ENCODE measurements at places on chromosomes 1 and 21. TPM values are rescaled to one million over a fixed set of nuclear protein-coding genes. Genes with fewer than 3 reads are reported as not detected.

NFIA gene
- 16.8 TPM for total RNA-seq

TNFRSF25 gene
- total RNA-seq = 34.3 TPM

LCE1C gene
- 3.5 TPM for total RNA-seq

GJA4 gene
- total RNA-seq = 0.17 TPM

SPRR1A gene
- 7.7 TPM for total RNA-seq

OR2L8 gene
- total RNA-seq = not detected

GCSAML gene
- not detected for total RNA-seq

RGS16 gene
- 0.07 TPM for total RNA-seq

SLAMF1 gene
- total RNA-seq = not detected

C1orf115 gene
- total RNA-seq = 1.4 TPM

DNA sequence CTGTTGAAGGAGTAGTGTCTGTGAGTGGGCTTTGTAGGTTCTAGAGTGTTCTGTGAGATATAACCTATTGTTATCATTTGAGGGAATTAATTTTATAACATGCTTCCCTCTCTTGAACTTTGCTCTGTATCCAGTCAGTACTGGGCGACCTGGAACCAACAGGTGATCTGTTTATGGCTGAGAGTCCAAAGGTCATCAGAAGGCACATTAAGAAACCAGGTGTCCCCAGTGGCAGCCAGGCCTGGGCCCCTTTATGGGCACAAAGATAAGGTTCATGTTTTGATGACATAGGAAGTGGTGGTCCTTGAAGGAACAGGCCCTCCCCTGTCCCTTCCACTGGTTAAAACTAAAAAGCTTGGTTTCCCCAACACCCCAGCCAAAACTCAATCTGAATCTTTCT is 61.1 kb downstream of the FHAD1 start:
- DNase-seq = no peak

GRCh38 chr1:165516469-165516868 is 27.3 kb upstream of the LRRC52 start:
- DNase-seq = no peak

- DNase-seq = no peak
Measured at GRCh38 chr1:60889709-60890108, 192.7 kb upstream of the NFIA start.

GRCh38 chr1:172582889-172583288 is 49.9 kb downstream of the SUCO start:
- DNase-seq = no peak

- DNase-seq = peak; percentile 50
Measured at GRCh38 chr1:230031131-230031530, 35.9 kb upstream of the GALNT2 start.

DNA sequence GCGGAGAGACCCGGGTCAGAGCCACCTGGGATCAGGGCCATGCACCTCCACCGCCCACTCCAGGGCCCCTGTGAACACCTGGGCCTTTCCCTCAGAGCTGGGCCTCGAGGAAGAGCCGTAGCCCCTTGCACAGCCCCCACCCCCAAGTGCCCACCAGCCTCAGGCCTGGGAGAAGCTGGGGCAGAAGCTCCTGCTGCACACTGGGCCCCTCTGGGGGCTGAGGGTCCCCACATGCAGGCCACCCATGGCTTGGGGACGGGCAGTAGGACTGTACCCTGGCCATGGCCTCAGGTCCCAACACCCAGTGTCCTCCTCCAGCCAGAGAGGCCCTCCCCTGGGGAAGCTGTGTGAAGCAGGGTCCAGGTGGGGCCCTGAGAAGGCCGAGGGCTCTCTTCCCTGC is 6.5 kb downstream of the NOC2L start:
- no peak for DNase-seq

DNA sequence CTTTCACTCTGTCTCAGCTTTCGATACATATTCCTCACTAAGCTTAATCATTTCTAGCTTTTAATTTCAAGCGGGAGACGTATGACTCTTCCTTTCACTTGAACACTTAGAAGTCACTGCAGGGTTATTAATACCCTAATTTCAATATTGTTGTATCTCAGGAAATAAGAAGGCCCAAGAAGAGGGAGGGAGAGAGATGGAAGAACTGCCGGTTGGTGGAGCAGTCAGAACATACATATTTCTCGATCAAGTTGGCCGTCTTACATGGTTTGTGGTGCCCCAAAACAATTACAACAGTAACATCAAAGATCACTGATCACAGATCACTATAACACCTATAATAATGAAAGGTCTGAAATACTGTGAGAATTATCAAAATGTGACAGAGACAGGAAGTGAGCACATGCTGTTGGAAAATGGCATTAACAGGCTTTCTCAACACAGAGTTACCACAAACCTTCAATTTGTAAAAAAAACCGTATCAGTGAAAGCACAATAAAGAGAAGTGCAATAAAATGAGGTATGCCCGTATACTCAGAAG is 145.4 kb upstream of the HP1BP3 start:
- DNase-seq = no peak

- DNase-seq = peak; percentile 46
Measured at GRCh38 chr21:38255571-38256117, 1.1 kb upstream of the KCNJ15 start.

DNA sequence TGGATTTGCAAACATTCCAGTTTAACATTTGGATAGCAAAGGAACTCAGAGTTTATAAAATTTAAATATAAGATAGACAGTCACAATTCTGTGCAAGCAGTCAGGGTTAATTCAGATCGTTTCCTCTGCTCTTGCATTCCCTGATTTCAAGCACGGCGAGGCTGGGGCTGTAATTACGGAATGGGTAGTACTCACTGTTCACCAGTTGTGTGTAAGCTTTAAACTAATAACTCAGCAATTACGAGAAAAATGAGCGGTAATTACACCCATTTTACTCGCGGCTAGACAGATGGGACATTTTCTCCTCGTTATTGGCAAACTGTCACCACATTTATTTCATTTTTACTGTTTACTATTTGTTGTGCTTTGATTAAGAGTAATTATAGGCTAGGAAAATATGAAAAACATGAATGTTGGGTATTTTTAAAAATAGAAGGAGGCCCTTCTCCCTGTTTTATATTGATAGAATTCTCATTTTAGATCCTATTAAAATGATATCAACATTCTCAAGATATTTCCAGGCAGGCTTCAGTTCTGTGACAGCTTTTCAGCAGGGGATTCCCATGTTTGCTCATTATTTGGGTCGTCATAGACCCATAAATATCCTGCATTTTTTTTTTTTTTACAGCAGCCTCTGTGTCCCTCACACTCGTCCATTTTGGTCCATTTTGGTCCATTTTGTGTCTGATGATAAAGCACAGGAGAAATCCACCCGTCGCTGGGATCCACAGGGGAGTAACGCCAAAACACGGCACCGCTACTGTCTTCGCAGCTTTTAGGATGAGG is 208.3 kb downstream of the DSCAM start:
- no peak for DNase-seq

DNA sequence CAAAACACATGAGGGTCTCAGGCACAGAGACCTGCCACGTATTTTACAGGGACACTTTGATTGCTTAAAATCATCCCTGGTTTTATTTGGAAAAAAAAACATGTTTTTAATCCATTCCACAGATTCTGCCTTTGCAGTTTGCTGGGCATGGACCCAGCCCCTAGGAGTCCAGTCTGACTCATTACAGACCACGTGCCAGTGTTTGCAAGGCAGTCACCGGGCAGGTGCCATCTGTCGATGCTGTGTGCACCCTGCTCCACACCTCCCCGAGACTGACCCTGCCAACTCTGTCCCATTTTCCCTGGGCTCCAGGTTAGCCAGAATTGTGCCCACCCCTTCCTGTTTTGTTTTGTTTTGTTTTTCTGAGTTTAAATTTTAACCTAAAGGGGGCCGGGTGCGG is 148.4 kb upstream of the TMEM51 start:
- no peak for DNase-seq

DNA sequence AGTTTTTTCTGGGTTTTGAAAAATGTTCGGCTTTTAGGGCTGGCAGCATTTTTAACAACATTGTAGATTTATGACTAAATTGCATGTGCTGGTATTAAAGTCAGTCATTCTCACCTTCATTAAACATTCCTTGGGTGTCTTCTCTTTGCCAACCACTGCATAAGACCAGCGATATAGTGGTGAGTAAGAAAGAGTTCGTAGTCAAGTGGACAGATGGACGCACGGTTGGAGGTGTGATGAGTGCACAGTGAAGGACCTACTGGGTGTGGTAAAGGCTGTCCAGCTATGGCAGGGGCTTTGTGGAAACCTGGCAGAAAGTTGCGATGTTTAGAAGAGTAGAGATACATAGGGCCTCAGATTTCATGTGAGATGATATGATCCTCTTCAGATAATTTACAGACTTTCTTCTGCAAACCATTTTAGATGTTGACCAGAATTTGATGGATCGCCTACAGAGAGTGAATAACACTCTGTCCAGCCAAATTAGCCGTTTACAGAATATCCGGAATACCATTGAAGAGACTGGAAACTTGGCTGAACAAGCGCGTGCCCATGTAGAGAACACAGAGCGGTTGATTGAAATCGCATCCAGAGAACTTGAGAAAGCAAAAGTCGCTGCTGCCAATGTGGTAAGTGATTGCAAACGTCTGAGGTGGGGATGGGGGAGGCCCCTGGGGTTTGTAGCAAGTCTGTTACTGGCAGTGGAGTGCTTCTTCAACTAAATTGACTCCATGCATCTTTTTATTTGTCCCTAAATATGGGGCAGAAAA is 56.0 kb upstream of the LAMC2 start:
- no peak for DNase-seq

- no peak for DNase-seq
Measured at GRCh38 chr1:47951545-47952235, 45.5 kb downstream of the TRABD2B start.

DNA sequence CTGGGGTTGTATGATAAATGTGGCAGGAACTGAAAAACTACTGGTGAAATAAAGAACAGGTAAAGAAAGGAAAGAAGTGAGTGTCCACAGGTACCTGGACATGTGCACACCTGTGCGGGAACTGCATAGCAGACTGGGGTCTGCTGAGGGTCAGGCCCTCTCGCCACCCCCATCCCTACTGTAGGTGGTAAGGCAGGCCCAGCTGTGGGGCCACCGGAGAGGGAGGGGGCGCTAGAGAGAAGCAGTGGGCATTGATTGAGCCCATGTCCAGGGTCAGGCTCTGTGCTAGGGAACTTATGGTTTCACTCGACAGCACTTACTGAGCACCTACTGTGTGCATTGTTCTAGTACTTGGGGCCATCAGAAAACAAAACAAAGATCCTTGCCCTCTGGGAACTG is 400.5 kb downstream of the MATN1 start:
- DNase-seq = no peak

DNA sequence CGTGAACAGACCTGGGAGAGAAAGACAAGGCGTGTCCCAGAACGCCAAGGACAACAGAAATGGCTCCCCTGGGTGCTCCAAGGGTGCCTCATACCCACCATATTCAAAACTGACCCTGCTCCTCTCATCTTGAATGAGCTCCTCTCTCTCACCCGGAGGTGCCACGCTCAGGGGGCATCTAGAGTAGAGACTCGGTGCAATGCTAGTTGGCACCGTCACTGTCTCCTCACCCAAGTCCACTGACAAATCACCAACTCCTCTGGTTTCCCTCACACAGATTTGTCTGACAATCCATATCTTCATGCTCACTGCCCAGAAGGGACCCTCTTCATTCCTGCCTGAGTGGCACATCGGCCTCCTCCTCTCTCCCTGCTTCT is 5.0 kb downstream of the TMEM125 start:
- no peak for DNase-seq

DNA sequence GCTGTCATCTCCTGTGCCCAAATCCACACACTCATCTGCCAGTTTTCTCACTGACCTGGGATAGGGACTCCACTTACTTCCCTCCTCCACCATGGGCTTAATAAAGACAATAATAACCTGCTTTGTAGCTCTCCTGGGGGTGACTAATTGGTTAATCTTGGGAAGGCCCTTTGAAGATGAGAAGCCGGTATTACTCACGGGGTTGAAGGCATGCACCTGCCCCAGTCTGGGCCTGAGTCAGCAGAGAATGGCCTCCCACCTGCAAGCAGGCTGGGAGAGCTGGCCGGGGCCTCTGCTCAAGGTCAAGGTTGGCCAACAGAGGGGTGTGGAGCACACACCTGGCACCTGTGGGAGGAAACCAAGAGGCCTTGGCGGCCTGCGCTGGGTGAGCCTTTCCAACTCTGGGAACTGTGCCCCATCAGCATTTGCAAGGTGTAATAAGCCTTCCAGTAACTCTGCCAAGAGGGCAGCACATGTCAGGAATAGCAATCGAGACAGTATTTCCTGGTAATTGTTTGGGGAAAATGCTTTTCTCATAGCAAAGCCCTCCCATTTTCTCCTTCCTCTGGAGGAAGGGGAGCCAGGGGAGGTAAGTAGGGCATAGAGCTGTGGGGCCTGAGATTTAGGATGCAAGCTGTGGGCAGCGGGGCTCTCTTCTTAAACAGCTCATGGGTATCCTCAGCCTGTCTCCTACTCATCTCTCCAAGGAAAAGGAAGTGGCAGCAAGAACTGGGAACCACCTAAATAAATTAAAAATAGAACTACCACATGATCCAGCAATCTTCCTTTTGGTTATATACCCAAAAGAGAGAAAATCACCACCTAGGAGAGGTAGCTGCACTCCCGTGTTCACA is 49.0 kb downstream of the TOMM20 start:
- peak; percentile 95 for DNase-seq
